Tibial nerve (tissue), 4 donors: ENCODE measurements at places on chromosomes 3 and 15.

GRCh38 chr3:33750211-33750548 lies 32.1 kb upstream of the CLASP2 start:
- no peaks in the 10 kb centered on the region for H3K4me1 ChIP-seq
- H3K4me3 ChIP-seq: no peak overlapping the region
- no peak for DNase-seq
- H3K36me3 ChIP-seq: no peaks in the 10 kb centered on the region
- H3K27me3 ChIP-seq: no peaks in the 10 kb centered on the region

DNA sequence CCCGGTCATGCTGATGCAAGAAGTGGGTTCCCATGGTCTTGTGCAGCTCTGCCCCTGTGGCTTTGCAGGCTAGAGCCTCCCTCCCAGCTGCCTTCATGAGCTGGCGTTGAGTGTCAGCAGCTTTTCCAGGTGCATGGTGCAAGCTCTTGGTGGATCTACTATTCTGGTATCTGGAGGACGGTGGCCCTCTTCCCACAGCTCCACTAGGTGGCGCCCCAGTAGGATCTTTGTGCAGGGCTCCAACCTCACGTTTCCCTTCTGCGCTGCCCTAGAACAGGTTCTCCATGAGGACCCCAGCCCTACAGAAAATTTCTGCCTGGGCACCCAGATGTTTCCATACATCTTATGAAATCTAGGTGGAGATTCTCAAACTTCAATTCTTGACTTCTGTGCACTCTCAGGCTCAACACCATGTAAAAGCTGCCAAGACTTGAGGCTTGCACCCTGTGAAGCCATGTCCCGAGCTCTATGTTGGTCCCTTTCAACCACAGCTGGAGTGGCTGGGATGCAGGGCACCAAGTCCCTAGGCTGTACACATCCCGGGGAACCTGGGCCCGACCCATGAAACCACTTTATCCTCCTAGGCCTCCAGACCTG lies 238.4 kb upstream of the MDFIC2 start:
- peak; percentile 71 for DNase-seq
- no peak overlapping the region for H3K27ac ChIP-seq
- no peaks in the 10 kb centered on the region for H3K27me3 ChIP-seq
- H3K36me3 ChIP-seq: no peaks in the 10 kb centered on the region

DNA sequence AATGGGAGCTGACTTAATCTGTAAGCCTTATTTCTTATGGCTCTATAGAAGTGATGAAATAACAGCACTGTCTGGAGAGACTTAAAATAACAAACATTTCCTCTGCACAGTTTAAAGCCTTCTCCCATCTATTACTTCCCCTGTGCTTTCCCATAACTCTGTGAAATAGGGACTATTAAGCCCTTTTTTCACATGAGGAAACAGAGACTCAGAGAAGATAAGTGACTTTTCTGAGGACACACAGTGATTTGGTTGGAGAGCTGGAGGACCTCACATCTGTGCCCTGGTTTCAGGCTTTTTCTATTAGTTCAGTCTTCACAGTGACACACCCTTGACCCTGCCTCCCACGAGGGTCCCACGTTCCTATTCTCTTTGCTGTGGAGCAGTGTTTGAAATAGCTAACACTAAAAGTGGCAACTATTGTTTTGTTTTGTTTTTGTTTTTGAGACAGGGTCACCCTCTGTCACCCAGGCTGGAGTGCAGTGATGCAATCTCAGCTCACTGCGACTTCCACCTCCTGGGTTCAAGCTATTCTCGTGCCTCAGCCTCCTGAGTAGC lies 82.9 kb downstream of the ST6GAL1 start:
- no peaks in the 10 kb centered on the region for H3K36me3 ChIP-seq
- H3K27me3 ChIP-seq: no peaks in the 10 kb centered on the region
- no peak for DNase-seq
- H3K4me3 ChIP-seq: no peak overlapping the region

- no peaks in the 10 kb centered on the region for H3K27me3 ChIP-seq
- H3K36me3 ChIP-seq: no peaks in the 10 kb centered on the region
- no peaks in the 10 kb centered on the region for H3K4me1 ChIP-seq
- no peak overlapping the region for H3K4me3 ChIP-seq
These were observed 15.7 kb upstream of the TM2D3 start for GRCh38 chr15:101667881-101668280.

GRCh38 chr3:24394754-24395153 lies 99.9 kb downstream of the THRB start:
- H3K27me3 ChIP-seq: no peaks in the 10 kb centered on the region
- H3K27ac ChIP-seq: no peak overlapping the region
- H3K4me3 ChIP-seq: no peak overlapping the region
- no peaks in the 10 kb centered on the region for H3K4me1 ChIP-seq
- no peaks in the 10 kb centered on the region for H3K36me3 ChIP-seq

GRCh38 chr3:13200465-13200864 lies 127.2 kb upstream of the IQSEC1 start:
- no peak overlapping the region for H3K27ac ChIP-seq
- no peaks in the 10 kb centered on the region for H3K27me3 ChIP-seq
- H3K4me3 ChIP-seq: no peak overlapping the region
- DNase-seq: no peak
- no peaks in the 10 kb centered on the region for H3K4me1 ChIP-seq

- no peaks in the 10 kb centered on the region for H3K27me3 ChIP-seq
- peaks cover 6% of the 10 kb centered on the region for H3K36me3 ChIP-seq
- DNase-seq: peak; percentile 47
- H3K4me3 ChIP-seq: no peak overlapping the region
These were observed 58.2 kb downstream of the FGD5 start for GRCh38 chr3:14876921-14877333.

GRCh38 chr3:56154297-56154696 lies 314.0 kb downstream of the ERC2 start:
- H3K4me3 ChIP-seq: no peak overlapping the region
- H3K27ac ChIP-seq: no peak overlapping the region
- H3K36me3 ChIP-seq: no peaks in the 10 kb centered on the region
- no peaks in the 10 kb centered on the region for H3K4me1 ChIP-seq
- no peaks in the 10 kb centered on the region for H3K27me3 ChIP-seq

GRCh38 chr15:57118013-57118799 lies 199.8 kb downstream of the TCF12 start:
- H3K27ac ChIP-seq: no peak overlapping the region
- H3K4me3 ChIP-seq: no peak overlapping the region
- DNase-seq: no peak
- H3K4me1 ChIP-seq: peaks cover 5% of the 10 kb centered on the region

GRCh38 chr15:71409541-71409940 lies 294.3 kb downstream of the THSD4 start:
- no peaks in the 10 kb centered on the region for H3K4me1 ChIP-seq
- no peak overlapping the region for H3K4me3 ChIP-seq
- DNase-seq: no peak
- no peaks in the 10 kb centered on the region for H3K27me3 ChIP-seq
- H3K27ac ChIP-seq: no peak overlapping the region

DNA sequence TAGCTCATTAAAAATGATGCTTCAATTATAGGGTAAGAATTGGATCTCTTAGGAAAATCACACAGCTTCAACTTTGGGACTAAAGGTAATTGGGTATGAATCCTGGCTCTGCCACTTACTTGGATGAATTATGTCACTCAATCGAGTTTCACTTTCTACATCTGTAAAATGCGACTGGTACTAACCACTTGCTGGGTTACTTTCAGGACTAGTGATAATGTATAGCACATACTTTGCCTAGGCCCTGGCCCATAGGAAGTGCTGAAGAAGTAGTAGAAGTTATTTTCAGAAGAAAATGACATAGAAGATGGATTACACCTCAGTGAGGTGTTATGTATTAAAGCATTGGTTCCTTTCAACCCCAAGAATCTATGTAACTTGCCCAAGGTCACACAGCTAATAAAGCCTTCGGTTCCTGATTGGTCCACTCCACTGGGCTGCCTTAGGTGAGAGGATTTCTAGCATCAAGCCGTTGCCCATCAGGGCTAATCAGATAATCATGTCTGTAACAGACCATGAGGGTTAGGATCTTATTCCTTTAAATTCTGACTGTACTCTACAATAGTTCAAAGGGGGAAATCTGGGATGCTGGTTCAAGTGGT lies 29.4 kb upstream of the AP4E1 start:
- H3K4me3 ChIP-seq: no peak overlapping the region
- H3K36me3 ChIP-seq: no peaks in the 10 kb centered on the region
- H3K27me3 ChIP-seq: no peaks in the 10 kb centered on the region
- DNase-seq: no peak
- no peaks in the 10 kb centered on the region for H3K4me1 ChIP-seq
- H3K27ac ChIP-seq: no peak overlapping the region

GRCh38 chr15:72554471-72555425 lies 80.6 kb downstream of the ARIH1 start:
- DNase-seq: no peak
- no peak overlapping the region for H3K27ac ChIP-seq
- no peaks in the 10 kb centered on the region for H3K36me3 ChIP-seq

GRCh38 chr3:55611121-55611520 lies 124.0 kb upstream of the WNT5A start:
- no peak overlapping the region for H3K27ac ChIP-seq
- no peaks in the 10 kb centered on the region for H3K27me3 ChIP-seq
- H3K4me3 ChIP-seq: no peak overlapping the region
- peaks cover 2% of the 10 kb centered on the region for H3K4me1 ChIP-seq
- H3K36me3 ChIP-seq: no peaks in the 10 kb centered on the region

GRCh38 chr3:161395115-161396012 lies 24.0 kb upstream of the SPTSSB start:
- DNase-seq: no peak
- H3K4me1 ChIP-seq: no peaks in the 10 kb centered on the region
- H3K27ac ChIP-seq: no peak overlapping the region
- H3K36me3 ChIP-seq: no peaks in the 10 kb centered on the region
- H3K4me3 ChIP-seq: no peak overlapping the region
- H3K27me3 ChIP-seq: no peaks in the 10 kb centered on the region

DNA sequence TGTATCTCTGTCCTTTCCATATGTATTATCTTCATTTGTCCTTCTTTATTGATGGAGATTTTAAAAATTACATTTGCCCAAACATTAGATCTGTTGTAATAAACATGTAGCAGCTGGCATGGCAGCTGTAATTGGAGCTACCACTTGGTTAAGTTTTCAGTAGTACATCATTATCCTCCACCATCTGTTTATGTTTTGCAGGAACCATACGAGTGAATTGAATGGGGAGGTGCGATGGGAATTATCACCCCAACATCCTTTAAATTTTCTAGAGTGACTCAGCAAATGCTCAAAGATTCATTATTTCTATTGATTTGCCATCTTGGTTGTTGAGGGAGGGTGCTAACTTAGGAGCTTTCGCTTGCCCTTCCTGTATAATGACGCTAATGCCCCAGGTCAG lies 32.6 kb upstream of the NOX5 start:
- no peaks in the 10 kb centered on the region for H3K27me3 ChIP-seq
- H3K4me3 ChIP-seq: no peak overlapping the region
- H3K27ac ChIP-seq: no peak overlapping the region
- no peaks in the 10 kb centered on the region for H3K36me3 ChIP-seq

DNA sequence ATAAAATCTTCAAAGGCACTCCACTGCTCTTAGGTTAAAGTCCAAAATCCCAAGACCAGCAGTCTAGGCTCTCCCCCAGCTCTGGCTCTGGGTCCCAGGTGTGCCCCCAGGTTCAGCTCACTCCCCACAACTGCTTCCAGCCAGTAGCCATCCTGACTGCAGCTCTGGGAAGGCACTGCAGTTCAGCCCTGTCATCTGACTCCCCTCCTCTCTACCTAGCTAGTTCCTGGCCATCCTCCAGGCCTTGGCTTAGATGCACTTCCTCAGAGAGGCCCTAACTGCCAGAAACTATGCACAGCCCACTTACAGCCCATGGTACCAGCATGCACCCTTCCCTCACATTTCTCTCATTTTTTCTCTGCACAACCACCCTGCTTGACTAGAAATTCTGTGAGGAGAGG lies 25.5 kb downstream of the TBC1D2B start:
- no peaks in the 10 kb centered on the region for H3K36me3 ChIP-seq
- peaks cover 98% of the 10 kb centered on the region for H3K4me1 ChIP-seq
- no peaks in the 10 kb centered on the region for H3K27me3 ChIP-seq
- H3K4me3 ChIP-seq: no peak overlapping the region
- DNase-seq: no peak

DNA sequence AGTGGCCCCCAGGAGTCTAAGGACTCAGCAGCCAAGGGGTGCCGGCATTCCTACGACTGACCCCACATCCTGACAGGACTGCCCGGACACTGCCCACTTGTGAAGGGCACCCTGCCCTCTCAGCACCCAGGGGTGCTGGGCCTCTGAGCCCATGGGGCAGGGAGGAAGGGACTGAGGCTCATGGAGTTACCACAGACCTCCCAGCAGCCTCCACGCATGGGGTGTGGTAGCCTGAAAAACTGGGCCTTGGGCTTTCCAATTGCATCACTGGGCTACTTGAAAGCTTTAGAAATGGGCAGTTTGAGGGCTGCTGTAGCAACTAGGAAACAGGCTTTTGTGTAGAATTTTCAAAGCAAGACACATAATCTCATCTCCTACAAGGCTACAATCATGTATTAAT lies 13.2 kb downstream of the TKT start:
- peaks cover 59% of the 10 kb centered on the region for H3K36me3 ChIP-seq
- no peak overlapping the region for H3K4me3 ChIP-seq
- H3K27me3 ChIP-seq: no peaks in the 10 kb centered on the region
- no peak overlapping the region for H3K27ac ChIP-seq
- DNase-seq: no peak

DNA sequence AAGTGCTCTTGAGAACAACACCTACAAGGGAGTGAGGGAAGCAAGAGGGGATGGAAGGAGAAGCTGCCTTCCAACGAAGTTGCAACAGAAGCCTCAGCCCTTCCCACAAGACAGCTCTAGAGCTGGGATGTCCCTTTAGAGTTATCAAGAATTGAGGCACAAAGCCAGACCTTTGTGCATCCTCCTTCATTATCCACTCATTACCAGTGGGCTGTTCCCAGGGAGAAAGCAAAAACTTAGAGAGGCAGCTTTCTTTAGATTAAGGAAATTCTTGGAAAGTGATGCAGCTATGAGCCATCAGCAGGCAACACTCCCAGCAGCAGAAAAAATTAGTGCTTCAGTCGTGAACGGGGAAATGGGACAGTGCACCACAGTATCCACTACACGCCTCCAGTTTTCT lies 10.6 kb upstream of the CD96 start:
- no peak overlapping the region for H3K27ac ChIP-seq
- H3K4me3 ChIP-seq: no peak overlapping the region
- no peaks in the 10 kb centered on the region for H3K4me1 ChIP-seq
- no peak for DNase-seq
- H3K36me3 ChIP-seq: no peaks in the 10 kb centered on the region

- DNase-seq: no peak
- H3K36me3 ChIP-seq: no peaks in the 10 kb centered on the region
- no peaks in the 10 kb centered on the region for H3K4me1 ChIP-seq
- no peaks in the 10 kb centered on the region for H3K27me3 ChIP-seq
These were observed 474.3 kb downstream of the RSL24D1 start for GRCh38 chr15:54722342-54722986.
